Femur (tissue), 1 donor: ENCODE measurements at places on chromosomes 6 and 20.

- no peak for DNase-seq
These were observed 54.6 kb upstream of the PIM1 start for GRCh38 chr6:37115236-37115895.

DNA sequence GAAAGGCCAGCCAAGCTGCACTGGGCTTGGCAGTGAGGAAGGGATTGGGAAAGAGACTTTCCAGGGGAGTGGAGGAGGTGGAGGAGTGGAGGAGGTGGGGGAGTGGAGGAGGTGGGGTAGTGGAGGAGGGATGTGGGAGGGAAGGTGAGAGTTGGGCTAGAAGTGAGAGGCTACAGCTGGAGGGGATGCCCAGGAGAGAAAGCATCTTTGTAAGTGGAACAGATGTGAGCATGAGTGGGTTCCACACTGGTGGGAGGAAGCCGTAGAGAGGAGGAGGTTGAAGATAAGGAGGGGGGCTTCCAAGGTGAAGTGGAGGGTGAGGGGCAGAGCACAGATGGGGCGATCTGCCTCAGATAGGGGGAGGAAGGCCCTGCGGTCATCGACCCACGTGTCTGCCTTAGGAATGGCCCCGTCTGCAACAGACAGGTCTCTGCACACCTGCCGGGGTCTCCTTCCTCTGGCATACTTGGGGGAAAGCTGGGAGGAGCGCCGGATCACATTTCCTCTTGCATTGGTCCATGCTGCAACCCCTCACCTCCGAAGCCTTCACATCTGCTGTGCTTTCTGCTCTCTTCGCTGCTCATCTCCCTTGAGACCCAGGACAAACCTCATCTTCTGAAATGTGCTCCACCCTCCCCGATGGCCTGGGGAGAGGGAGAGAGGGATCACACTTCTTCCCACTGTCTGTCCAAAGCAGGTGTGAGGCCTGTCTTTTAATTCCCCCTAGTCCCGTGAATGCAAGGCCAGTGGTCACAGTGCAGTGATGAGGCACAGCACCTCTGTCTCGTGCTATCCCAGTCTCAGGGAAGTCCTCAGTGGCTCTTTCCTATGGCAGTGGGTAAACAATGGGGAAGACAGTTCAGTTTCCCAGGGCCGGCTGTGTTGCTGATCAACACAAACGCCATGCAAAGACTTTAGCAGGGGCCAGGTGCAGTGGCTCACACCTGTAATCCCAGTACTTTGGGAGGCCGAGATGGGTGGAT lies 48.6 kb upstream of the SNX9 start:
- DNase-seq, result no peak

DNA sequence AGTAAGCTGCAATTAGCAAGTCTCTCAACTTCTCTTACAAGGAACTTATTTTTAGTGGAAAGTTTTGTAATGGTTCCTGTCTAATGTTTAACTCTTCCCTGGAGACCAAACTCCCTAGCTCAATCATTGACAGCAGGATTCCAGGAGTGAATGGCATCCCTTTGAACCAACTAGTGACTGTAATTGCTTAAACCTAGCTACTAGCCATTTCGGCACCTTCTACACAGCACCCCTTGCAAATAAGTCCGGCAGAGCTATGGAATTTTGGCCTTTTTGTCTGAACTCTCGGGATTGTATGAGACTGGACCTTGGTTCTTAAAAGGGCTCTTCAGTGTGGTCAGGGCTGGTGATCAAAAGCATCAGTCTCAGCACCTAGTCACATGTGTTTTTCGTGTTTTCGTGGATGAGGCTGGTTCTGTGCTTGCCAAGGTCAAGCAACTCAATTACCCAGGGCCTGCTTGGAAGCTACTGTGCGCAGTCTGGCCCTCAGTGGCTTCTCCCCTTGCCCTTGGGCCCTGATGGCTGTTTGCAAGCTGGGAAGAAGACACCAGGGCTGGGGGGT lies 135.3 kb upstream of the NEDD9 start:
- DNase-seq, result no peak

DNA sequence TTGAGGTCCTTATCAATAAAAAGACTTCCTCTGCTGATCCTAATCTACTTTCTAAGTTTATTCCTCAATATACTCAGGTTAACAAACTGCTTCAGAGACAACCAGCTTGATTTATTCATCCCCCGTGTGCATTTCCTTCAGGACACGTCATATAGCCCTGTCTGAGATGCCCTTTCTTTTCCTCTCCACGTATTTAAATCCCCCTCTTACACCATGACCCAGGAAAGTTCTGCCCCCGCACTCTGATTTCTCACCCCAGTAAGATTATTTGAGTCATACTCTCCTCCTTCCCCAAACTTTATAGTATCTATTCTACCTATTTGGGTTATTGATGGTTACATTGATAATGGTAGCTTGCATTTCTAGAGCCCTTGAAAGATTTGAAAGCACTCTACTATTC lies 9.8 kb upstream of the CGA start:
- no peak for DNase-seq

- DNase-seq, result no peak
These were observed 14.7 kb downstream of the HTR1B start for GRCh38 chr6:77448546-77448945.

DNA sequence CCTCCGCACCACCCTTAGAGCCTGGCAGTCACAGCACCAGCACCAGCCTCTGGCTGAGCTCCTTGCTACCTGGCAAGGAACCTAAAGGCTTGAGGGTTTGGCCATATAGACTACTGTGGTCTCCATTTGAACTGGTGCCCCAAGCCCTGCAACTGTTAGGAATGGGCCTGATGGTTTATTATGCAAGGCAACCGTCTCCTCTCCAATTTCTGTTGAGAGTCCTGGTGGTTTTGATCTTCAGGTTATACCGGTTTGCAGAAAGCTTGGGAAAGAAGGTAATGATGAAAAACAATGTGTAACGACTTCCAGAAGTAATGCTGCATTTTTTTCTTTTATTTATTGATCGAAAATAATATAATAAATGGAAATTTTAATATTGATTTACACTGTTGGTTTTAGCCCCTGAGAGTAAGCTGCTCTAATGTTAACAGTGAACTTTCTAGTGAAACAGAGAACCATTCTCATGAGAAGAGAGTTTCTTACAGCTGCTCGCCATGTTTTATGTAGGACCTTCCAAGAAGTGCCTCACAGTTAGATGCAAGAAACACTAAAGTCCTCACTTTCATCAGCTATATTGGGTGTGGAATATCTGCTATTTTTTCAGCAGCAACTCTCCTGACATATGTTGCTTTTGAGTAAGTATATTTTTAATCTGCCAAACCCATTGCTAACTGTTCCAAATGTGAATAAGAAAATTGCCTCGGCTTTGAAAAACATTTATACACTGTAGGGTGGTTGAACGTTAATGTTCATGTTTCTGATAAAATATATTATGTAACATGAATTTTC lies 112.8 kb downstream of the ADGRG6 start:
- peak; percentile 39 for DNase-seq

DNA sequence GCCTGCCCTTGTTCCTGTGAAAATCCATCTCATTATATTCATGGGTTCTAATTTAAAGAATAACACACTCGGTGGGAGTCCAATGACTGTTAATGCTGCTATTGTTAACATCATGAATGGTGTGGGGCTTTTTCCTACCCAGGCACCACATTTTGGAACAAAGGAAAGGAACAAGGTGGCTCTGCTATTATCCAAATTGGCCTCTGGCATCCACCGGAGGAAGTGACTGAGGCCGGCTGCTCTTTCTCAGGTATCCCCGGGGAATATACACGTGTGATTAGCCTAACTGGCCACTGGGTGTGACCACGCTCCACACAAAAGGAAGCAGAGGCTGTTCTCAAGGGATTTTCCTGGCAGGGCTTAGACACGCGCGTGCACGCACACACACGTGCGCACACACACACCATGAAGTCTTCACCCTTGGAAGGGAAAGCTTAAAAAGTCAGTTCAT lies 601.2 kb upstream of the ARID1B start:
- no peak for DNase-seq

- DNase-seq, result no peak
These were observed 57.6 kb downstream of the PSMG4 start for GRCh38 chr6:3316331-3316730.

DNA sequence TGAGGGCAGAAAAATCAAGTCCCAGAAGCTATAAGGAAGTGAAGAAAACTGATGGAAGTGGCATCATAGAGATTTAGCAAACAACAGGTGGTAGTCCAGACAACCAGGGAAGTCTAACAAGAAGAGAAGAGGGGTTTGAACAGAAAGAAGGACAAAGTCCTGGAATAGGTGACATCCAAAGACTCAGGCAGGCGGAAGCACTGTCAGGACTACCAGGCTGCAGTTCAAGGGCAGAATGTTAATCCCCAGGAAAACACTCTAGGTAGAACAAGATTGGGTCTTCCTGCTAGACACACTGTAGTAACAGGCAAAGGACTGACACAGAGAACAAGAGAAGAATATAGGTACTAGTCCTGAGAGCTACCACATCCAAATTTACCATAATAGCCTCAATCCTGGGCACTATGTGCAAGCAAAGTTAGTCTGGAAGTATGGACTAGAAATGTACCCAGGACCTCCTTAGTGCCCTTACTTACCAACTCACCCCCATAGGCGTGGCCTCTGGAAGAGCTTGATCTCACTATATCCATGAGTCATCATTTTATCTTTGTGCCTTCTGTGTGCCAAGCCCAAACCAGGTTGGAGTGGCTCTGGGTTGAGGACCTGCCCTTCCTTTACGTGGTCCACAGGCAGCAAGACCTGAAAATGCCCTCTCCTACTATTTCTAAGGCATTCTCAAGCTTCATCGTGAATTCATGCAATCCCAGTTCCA lies 2.2 kb upstream of the EPB41L2 start:
- no peak for DNase-seq

- no peak for DNase-seq
These were observed 5.2 kb upstream of the IL17A start for GRCh38 chr6:52180787-52181558.

DNA sequence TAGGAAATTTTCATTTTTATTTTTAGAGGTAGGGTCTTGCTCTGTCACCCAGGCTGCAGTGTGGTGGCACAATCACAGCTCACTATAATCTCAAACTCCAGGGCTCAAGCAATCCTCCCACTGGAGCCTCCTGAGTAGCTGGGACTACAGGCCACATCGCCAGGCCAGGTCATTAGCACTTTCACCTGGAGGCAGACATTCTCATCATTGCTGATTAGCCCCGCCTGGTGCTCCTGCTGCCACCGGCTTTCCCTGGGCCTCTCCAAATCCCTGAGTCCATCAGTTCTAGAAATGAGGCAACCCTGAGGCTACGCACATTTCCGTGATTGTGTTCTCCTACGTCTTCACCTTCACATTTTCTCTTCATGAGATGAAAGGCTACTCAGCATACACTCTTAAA lies 607.7 kb upstream of the NRSN1 start:
- no peak for DNase-seq

DNA sequence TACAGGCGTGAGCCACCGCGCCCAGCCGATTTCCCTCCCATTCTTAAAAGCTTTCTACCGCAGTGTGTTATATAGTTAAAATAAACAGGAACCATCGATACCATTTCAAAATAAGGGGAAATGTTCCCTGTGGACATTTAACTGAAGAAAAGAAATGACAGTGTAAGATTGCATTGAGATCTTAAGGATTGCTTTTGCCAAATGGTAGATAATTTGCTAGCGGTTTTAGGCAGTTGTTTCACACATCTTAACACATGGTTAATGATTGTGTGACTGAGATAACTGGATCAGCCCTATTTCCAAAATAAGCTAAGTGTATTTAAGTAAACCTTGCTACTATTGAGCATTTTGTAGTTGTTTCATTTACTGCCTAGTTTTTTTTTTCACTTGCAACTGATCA lies 15.6 kb downstream of the STX16 start:
- DNase-seq, result no peak

DNA sequence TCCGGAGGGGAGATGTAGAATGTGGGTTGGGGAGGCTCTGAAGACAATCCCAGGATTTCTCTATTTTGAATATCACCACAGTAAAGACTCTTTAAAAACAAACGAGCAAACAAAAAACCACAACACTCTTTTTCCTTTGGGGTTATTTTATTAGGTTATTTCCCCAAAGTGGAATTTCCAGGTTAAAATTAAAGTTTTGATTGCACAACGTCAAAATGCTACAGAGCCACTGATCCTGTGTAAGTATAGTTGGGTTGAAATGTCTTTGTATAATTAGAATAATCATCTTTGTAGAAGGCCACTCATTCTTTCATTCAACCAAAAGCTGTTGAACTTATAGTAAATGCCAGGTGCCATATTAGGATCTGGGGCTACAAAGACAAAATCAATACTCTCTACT lies 19.6 kb upstream of the PIM1 start:
- no peak for DNase-seq

- no peak for DNase-seq
These were observed 40.1 kb upstream of the PTCHD4 start for GRCh38 chr6:48151142-48151541.

DNA sequence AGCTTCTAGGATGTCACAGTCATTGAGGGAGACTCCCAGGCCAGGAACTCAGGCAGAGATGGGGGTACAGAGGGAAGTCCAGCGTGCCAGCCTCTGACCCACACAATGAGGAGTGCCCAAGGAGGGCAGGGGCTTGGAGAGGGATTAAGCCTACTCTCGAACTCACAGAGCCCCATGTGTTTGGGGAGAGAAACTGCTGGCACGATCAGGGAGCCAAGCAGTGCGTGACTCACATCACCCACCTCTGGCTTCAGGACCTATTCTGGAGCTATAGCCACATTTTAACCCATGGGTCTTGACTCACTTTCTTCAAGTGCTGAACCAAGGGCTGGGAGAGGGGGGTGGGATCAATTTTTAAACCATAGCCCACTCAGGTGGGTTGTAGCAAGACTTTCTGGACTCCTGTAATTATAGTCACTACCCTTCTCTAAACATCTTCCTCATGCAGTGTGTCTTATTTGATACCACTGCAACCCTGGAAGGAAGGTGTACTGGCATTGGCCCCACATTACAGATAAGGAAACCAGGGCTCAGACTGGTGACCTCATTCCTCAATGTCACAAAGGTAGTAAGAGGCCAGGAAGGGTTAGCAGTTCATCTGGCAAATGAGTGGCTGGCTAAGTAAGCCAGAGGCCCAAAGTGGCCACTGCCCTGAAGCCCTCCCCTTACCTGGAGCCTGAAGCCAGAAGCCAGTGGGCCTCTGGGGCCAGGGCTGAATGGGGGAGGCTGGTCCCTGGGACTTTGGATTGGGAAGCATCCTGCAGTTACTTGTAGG lies 12.0 kb downstream of the FOXP4 start:
- DNase-seq, result no peak

GRCh38 chr6:118659513-118660217 lies 8.3 kb upstream of the CEP85L start:
- DNase-seq, result no peak

- peak; percentile 42 for DNase-seq
These were observed 272.7 kb upstream of the PLCB4 start for GRCh38 chr20:8796088-8796660.

GRCh38 chr20:23928788-23929187 lies 49.2 kb upstream of the CST5 start:
- DNase-seq, result no peak
